ENCODE measurements at places on chromosomes 5 and 9.

- DNase-seq = no peak
These were observed 16.9 kb downstream of the FSTL4 start for GRCh38 chr5:133595465-133595864.

- DNase-seq = no peak
These were observed 170.7 kb downstream of the RANBP17 start for GRCh38 chr5:171032435-171032973.

DNA sequence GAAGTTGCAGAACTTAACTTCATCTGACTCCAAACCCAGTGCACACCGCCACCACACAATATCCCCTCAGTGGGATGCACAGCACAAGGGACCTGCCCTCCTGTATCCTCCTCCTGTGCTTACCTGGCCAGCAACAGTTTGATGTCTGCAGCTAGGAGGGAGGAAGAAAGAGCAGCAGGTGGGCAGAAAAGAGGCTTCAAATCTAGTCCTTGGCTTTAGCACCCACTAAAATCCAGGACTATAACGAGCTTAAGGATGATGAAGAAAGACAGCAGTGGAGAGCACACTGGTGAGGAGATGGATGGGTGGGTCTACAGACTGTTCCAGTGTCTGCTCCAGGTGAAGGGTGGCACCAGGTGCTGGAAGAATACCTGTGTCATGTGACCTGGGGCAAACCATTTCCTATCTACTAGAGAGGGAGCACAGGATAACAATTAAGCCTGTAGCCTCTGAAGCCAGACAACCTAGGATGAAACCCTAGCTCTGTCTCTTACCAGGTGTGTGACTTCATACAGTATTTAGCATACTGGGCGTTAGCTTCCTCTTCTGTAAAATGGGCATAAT lies 100.0 kb downstream of the SH3TC2 start:
- DNase-seq = no peak

DNA sequence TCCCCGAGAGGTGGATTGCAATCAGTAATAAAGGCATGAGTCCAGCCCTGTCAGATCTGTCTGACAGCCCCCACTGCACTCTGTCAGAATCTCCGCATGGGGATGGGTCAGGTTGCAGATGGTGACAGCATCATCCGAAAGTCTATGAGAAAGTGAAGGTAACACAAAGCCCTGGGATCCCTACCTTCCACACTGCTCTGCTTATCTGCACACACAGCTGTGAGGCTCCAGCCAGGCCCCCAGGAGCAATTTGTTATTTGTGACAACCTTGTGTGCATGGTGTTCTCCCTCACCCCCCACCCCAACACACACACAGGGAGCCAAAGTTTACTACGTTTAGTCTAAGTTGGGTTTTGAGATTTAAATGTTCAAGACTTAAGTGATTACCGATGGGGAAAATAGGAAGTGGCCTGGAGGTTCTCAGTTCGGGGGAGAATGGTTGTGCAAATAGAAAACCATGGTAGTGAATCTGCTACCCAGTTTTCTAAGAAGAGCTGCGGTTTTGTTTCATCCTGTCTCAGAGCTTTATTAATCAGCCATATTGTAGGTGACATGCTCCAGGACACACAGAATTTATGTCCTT lies 92.7 kb downstream of the SV2C start:
- DNase-seq = no peak

DNA sequence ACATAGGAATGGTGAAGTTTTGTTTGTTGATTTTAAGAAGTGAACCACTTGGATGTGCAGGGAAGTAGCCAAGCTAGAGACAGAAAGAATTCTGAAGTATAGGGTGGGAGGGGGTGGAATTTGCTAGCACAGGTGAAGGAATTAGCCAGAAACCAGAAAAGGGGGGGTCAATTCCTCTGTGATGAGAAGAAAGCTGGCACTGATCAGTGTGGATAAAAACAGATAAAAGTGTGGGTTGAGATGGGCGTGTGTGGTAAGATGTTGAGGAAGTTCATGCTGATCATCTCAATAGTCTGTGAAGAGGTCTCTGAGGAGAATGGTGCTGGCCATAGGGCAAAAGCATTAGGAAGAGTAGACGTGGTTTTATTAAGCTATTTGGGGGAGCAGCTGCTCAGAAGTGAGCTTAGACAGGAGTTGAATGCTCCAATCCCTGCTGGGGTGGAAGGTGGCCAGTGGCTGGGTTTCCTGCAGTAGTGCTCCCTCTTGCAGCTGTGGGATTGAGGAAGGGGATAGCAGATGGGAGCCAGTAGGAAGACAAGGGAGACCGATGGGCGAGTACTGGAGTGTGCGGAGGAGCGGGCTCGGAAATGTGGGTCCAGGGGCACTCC lies 88.7 kb upstream of the ELL2 start:
- DNase-seq = no peak

DNA sequence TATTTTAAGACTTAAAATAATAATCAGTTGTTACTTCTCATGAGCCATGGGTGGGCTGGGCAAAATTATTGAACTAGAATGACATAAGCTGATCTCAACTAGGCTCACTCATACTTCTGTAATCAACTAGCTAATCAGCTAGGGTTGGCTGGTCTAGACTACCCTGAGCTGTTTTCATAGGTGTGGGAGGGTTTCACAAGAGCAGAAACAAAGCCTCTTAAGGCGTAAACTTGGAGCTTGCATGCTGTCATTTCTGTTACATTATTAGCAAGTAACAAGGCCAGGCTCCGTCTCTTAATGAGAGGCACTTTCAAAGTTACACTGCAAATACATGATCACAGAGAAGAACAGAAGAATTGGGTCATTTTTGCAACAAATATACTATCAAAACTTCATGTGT lies 57.2 kb upstream of the GHR start:
- no peak for DNase-seq

DNA sequence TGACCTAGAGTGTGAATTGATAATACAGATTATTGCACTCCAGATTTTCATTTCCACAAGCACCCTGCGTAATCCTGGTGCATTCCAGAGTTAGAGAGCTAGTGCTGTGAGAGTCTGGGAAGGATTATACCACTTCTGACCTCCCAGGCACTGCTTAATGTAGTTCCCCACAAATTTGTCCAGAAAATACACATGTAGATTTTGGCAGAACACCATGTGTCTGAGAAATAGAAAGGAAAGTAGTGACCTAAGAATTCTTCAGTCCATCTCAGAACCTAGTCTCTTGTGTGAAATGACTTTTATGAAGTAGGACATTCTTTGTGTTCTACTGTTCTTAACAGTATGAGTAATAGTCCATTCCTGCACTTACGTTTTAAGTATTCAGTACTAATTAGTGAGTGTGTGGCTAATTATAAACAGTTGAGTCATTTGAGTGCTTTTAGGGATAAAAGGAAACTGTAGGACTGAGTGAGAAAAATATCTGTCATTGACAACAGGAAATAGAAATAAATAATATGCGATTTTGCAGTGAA lies 27.8 kb upstream of the PTPDC1 start:
- no peak for DNase-seq

- no peak for DNase-seq
These were observed 289.4 kb upstream of the SLC24A2 start for GRCh38 chr9:20078246-20078645.

GRCh38 chr9:128707446-128707845 lies 5.1 kb downstream of the PKN3 start:
- no peak for DNase-seq

GRCh38 chr9:103707181-103707580 lies 386.9 kb upstream of the SMC2 start:
- no peak for DNase-seq

GRCh38 chr5:80254767-80255430 lies 949 bp downstream of the SERINC5 start:
- DNase-seq = no peak

DNA sequence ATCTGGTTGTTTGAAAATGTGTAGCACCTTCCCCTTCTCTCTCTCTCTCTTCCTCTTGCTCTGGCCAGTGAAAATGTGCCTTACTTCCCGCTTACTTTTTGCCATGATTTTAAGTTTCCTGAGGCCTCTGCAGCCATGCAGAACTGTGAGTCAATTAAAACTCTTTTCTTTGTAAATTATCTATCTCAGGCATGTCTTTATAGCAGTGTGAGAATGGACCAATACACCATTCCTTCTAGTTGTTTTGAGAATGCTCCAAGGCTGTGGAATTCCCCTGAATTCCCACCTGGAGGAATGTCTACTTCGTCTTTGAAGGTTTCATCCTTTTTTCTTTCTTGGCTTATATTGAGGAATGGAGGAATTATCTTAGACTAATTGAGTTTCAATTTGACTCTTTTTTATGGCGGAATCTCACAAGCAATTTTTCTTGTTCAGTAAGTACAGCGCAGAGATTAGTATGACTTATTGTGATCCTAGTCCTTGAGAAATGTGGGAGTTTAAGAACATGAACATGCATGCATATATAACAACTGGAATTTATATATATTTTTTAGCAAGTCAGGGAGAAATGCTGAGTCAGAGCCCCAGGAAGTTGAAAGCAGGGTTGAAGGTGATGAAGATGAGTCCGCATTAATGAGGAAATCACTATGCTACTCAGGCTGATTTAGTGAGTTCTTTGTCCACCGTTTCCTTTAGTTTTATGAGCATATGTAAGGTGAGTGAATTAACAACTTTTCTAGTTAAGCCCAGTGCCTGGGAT lies 488.1 kb upstream of the ADAMTS16 start:
- no peak for DNase-seq

GRCh38 chr5:1936901-1937300 lies 54.2 kb upstream of the IRX4 start:
- DNase-seq = no peak

DNA sequence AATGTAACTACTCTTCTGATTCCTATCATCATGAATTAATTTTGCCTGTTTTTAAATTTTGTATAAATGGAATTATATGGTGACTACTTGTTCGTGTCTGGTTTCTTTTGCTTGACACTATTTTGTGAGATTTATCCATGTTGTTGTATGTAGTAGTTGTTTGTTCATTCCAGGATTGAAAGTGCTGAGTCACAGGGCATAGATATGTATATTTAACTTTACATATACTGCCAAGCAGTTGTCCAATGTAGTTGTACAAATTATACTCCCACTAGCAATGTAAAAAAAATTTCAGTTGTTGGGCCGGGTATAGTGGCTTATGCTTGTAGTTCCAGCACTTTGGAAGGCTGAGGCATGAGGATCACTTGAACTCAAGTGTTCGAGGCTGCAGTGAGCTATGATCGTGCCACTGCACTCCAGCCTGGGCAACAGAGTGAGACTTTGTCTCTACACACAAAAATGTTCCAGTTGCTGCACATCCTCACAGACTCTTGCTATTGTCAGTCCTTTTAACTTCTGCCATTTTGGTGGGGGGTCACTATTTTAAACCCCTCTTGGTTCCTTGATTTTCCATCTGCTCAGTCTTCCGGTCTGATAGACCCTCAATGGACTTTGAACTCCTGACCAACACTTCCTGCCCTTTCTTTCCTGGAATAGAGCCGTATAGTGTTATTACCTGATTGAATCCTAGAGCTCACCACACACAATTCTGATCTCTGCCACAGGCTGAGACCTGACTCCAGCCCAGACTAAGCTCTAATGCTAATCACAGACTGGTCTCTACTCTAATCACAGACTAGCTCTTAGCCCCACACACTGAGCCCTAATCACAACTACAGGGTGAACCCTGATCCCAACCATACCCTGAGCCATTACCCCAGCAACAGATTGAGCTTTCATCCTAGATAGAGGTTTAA lies 69.3 kb upstream of the MELK start:
- DNase-seq = no peak

- DNase-seq = no peak
These were observed 3.8 kb downstream of the ARSI start for GRCh38 chr5:150298701-150299451.

GRCh38 chr5:88502179-88503040 lies 233.8 kb upstream of the TMEM161B start:
- no peak for DNase-seq

GRCh38 chr5:96014395-96014794 lies 52.7 kb upstream of the ELL2 start:
- no peak for DNase-seq

DNA sequence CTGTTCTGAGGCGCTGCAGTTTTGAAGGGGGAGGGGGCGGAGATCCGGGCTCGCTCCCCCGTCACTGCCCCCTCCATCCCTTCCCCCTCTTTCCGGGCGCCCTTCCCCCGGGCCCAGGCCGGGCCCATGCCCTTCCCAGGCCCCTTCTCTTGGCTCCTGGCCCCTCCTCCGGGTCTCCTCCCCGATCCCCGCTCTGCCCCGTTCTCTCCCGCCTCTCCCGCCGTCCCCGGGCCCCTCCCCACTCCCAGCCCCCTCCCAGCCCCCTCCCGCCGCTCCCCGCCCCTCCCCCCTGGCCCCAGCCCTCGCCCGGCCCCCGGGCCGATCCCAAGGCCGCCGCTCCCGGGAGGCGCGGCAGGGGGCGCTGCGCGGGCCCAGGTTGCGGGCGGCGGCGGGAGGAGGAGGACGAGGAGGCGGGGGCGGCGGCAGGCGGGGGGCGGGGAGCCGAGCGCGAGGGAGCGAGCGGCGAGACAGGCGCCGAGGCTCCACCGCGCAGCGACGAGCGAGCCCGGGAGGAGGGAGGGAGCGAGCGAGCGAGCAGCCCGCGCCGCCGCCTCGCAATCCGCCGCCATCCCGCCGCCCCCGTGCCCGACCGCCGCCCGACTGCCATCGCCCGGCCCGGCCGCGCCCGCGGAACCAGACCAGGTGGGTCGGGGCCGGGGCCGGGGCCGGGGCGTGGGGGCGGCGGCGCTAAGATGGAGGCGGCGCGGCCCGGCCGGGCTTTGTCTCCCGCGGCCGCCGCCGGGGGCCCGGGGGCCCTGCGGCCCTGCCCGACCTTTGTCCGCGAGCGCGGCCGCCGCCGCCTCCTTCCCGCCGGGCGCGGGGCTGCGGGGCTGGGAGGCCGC lies at the start of gene PRRC2B:
Gene PRRC2B (plus strand): TSS at position 465 of the 842 bp plus-strand sequence. CDS start 36,059 bp downstream, outside the sequence.
- peak; percentile 66 for DNase-seq

DNA sequence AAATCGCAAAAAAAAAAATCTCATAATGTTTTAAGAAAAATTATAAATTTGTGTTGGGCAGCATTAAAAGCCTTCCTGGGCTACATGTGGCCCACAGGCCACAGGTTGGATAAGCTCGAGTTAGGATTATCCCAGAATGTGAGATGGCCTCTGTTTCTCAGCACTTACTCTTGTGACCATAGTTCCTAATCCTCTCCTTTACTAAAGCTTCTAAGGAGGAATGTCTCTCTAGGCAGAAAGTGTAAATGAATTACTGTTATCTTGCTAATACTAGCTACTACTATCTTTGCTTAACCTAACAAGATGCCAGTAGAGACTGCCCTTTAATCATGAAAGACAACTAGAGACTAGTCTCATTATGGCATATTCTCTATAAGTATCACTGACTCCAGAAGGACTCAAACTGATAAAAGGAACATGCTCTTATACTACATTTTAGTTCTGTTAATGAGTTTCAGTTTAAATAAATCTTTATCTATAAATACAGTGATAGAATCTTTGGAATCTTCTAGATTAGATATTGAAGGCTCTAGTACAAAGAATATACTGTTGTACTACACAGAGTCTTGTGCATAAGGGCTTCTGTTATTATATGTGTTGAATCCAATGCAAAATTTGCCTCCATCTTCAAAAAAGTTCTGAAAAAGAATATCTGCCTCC lies 13.8 kb downstream of the INVS start:
- no peak for DNase-seq
